Hematopoietic multipotent progenitor cell treated with erythropoietin and hydrocortisone succinate and interleukin-3 and kit ligand, for 6 days (in vitro differentiated cells): ENCODE measurements at places on chromosomes 16 and 17.

DNA sequence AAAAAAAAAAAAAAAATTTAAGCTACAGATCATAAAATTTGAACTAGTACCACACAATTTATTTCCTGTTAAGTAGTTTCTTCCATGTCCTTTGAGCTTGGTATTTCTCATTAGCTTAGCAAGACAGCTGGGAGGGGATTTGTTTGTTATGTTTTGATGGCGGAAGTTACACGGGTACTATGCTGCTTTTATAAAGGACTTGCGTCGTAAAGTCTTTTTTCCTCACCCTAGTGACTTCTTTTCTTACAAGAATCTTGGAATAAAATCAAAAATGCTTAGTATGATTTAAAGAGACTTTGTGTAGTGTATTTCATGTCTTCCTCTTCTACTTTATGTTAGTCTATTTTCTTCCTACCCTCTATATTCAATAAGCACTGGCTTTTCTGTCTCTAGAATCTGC is 89.1 kb downstream of the NLK start:
- no peak for DNase-seq

- DNase-seq, result no peak
These were observed 15.9 kb downstream of the HASPIN start for GRCh38 chr17:3739422-3740124.

DNA sequence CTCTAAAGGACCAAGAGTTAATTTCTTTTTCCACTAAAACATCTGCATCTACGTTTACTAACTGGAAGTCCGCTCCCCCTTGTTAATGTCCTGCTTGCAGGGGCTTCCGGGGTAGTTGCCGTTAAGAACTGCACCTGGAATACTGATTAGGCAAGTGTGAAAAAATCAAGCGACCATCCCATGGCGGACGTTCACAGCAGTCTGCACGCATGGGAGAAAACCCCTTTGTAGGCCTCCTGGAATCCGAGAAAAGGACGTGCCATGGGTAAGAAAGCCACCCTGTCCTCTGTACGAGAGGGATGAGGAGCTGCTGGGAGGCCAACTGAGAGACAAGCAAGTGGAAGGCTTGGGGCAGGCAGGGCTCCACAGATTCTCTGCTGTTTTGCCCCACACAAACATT is 14.9 kb downstream of the SNN start:
- no peak for DNase-seq

GRCh38 chr17:17496189-17497064 is at the start of gene RASD1:
Gene RASD1 (minus strand): TSS chr17:17496395. CDS start chr17:17496181, 214 bp downstream.
- peak; percentile 89 for DNase-seq

GRCh38 chr16:51163894-51164566 is 13.0 kb upstream of the SALL1 start:
- no peak for DNase-seq

DNA sequence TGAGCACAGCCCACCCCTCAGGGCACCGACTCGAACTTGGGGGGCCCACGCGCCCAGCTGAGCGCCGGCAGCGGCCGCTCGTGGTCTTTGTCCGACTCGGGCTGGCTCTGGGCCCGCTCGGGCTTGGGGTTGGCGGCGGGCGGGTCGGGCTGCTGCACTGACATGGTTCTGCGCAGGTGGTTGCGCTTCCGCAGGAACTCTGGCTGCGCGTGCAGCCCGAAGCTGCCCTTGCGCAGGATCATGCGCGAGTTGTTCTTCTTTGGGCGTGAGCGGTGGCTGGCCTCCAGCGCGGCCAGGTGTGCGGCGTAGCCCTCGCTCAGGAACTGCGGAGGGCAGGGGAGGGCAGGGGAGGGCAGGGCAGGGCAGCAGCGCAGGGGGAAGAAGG is 11.1 kb downstream of the PIMREG start:
- no peak for DNase-seq

DNA sequence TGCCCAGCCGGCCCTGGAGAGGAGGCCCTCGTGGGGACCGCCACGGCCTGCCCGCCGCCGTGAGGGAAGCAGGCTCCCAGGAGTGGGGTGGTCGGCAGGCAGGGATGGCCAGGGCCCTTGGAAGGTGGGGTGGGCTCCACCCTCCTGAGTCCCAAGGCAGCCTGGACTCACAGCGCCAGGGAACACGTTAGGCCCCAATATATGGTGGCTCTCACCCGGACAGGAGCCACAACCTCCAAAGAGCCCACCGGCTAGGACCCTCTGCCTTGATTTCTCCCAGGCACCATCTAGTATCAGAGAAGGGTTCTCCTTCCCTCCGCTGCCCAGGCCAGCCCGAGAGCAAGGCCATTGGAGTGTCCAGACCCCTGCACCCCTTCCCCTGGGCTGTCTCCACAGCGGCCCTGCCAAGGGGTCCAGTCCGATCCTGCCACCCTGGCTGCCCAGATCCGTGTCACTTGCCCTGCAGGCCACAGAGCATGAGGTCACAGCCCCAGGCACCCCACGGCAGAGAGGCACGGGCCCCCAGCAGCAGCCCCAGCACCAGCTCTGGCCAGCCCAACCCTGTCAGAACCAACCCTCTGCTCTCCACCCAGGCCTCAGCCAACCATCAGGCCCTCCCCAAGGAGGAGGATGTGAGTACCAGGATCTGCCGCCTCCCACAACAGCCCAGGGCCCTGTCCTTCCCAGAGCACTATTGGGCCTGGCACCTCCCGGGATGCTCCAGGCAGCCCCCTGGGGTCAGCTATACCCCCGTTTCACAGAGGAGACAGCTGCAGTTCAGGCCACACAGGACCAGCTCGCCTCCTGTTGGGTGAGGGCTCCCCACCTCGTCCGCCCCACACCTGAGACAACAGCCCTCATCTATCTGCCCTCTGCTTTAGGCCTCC is 1.1 kb upstream of the AXIN1 start:
- DNase-seq, result no peak

DNA sequence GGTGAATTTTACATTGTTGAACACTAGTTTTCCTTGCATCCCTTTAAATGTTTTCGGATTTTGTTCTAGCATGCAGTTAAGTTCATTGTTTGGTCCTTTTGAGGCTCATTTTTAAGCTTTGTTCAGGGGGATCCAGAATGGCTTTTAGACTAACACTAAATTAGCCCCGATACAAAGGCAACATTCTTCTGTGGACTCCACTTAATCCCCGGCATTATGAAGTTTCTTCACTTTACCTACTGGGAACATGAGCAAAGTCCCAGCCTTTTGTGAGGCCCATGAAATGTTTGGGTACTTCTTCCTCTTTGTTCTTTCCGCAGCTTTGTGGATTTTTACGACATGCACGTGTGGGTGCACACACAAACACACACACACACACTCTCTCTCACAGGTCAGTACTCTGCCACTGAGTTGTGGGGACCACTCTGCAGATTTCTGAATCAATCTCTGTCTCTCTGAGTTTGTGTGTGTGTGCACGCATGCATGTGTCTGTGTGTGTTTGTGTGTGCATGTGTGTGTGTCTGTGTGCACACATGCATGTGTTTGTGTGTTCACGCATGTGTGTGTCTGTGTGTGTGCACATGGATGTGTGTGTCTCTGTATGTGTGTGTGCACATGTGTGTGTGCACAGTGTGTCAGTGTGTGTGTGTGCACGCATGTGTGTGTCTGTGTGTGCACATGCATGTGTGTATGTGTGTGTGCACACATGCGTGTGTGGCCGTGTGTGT is 240.4 kb upstream of the TNRC6C start:
- DNase-seq, result no peak
